ENCODE measurements at places on chromosomes 3 and 15.

DNA sequence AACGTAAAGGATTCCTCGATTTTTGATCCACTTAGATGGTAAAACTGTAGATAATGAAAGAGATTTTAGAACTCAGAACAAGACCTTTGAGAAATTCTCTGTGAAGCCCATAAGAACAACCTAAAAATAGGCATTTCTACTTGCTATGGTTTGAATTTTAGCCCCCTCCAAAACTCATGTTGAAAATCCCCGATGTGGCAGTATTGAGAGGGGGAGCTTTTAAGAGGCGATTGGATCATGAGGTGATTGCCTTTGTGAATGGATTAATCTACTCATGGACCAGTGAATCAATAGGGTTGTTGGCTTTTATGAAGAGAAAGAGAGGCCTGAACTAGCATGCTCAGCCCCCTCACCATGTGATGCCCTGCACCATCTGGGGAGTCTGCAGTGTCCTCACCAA lies 20.2 kb upstream of the AHSG start:
- no peak for DNase-seq

DNA sequence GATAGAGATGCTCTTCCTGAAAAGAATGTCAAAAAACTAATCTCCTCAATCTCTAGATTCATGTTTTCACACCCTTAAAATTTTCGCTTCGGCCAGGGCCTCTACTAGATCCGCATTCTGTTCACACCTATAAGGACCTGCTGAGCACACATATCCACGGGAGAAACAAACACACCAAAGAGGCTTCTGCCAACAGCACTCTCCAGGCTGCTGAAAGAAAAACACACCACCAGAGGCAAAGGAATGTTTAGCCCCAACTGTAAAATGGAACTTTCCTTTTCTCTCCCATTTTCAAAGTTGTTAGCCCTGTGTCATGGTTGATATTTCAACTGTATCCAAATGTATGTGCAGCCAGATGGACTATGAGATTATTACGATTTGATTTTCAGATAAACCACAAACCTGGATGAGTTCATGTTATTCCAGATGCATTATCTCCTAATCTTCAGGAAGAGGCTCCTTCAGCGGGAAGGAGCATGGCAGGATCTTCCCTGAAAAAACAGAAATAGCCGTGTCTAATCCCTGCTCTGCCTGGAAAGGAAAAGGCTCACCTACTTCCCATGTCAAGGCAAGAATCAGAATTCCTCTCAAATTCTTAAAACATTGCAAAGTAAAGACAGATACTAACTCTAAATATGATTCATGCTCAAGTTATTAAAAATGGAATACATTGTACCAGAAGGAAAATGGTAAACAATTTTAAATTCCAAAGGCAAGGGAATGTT lies 442.7 kb upstream of the NR2F2 start:
- DNase-seq: no peak

DNA sequence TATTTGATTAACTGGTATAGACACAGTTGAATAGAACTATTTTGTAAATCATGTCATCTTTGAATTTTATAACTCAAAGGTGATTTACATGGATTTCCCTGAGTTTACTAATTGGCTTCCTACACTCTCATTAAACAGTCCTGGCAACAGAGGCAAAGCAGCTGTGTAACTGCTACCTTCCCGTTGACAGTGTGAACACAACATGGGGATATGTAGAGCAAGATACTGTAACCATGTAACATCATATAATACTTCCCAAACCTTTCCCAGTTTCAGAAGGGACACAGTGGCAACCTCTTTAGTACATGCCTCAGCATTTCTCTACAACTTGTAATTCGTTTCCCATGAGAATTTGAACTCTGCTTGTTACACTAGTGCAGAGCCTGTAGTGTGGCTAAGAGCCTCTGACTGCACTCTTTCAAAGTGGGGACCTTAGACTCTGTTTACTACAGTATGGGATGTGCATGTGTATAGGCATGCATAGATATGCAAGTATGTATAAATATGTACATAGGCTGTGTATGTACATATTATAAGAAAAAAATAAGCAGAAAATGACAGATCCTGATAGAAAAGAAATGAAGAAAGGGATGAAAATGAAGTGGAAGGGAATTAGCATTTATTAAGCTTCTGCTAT lies 299.3 kb downstream of the SLC9A9 start:
- no peak for DNase-seq

DNA sequence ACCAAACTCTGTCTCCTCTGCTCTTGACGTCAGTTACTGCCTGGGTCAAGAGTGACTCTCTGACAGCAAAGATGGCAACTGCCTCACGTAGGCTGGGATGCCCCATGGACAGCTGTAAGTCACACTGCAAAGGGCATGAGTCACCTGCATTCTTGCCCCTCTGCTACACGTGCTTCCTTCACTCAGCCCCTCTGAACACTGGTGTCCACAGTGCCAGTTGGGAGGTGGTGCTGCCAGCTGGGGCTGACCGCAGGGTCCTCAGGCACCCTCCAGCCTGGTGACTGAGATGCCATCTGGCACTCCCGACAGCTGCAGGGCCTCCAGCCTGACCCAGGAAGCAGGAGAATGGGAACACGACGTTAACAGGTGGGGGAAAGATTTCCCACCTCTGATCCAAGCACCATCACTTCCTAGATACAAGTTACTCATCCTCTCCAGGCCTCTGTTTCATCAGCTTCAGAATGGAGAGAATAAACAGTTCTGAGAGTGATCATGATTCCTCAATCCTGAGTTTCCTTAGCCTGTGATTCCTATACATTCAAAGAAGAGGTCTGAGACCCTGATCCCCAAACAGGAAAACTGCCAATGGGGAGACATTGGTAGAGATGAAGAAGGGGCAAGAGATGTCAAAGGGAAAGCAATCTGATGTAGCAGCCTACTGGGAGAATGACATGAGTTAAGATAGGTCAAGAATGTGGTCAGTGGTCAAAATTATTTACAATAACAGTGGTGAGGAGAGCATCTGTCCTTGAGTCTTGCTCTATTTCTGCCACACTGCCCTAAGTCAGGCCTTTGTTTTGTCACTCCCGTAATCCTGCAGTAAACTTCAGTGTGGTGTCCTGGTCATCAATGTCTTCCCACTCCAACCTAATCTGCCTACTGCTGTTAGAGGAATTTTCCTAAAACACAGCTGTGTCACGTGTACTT lies 86.1 kb upstream of the BCL6 start:
- DNase-seq: no peak

DNA sequence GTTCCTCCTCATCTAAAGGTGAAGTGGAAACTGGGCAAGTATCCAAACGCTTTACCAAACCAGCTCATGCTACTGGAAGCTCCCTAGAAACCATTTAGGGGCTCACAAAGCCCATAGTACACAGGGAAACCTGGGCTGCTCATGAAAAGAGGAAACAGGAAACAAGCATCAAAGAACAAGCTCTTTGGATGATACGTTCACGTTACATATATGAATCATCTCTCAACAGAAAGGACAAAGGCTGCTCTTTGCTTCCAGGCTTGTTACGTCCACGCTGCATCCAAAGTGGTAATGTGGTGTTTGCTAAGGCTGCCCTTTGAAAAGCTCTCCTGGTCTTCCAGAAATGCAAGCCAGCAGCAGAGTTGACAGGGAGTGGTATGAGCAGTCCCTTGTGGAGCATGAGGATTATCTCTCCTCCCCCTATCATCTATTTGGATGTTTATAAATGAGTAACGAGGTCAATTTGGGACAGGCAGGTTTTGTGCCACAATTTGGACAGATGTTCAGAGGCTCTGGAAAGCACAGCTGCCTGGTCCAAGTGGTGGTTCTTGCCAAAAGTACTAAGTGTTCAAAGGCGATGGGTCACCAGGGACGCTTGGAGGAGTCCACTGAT lies 98.0 kb upstream of the RORA start:
- DNase-seq: no peak

DNA sequence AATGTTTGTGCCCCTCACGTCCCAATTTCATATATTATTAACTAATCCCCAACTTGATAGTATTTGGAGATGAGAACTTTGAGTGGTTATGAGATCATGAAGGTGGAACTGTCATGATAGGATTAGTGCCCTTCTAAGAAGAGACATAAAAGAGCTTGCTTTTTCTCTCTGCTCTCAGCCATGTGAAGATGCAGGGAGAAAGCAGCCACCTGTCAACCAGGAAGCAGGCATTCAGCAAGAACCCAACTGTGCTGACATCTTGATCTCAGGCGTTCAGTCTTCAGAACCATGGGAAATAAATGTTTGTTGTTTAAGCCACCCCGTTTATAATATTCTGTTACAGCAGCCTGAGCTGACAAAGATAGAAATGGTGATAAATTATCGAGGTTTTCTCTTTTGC lies 278.7 kb upstream of the KCNMB2 start:
- DNase-seq: no peak

DNA sequence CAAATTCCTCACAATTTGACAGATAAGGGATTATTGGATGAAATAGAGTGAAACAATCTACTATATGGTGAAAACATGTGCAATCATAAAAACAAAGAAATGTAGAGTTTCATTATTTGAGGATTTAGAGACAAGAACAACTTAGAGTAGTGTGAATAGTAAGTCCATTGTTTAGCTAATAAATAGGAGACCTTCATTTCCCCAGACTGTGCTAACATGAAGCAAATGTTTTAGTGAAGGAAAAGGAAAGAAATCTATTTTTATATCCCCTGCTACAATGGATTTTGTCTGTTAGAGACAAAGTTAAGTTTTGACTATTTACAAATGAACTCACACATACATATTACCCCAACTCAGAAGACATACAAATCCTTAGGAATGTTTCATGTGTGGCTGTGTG lies 77.8 kb downstream of the EFL1 start:
- no peak for DNase-seq

GRCh38 chr15:23422946-23423708 lies 23.9 kb downstream of the GOLGA6L2 start:
- DNase-seq: no peak

DNA sequence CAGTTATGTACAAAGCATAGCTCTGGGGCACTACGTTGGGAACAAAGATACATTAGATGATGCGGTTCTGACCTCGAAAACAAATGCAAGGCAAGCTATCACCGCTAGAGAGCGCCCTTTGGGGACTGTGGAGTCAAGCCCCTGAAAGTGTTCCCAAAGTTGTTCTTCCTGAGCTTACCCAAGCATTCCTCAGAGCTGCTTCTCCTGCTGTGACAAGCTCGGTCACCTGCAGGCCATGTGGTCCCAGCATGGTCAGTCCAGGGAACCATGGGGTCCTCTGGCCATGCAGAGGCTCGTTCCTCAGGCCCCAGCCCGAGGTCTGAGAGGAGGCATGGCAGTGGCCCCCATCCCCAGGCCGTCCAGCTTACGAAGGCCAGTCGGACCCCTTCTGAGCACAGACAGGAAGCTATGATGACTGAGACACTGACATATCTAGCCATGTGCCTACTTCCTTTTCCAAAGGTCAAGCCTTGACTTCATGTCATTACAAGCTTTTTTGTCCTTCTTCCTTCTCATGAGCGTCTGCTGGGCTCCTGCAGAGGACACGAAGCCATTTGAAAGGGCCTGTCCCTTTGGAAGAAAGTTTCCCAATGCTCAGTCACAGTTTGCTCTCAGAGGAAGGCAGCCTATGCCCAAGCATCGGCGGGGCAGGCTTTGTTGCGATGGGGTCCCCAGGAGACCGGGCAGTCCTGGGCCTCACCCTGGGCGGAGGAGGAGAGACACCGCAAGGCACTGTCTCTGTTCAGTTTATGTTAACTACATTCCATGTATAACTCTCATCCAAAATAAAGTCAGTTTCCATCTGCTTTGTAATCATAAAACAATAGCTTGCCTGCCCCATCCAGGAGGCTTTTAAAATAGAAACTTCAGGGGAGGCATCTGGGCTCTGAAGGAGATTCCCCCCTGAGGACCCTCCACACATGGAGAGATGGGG lies 79.3 kb downstream of the ATP10A start:
- DNase-seq: peak; percentile 25

DNA sequence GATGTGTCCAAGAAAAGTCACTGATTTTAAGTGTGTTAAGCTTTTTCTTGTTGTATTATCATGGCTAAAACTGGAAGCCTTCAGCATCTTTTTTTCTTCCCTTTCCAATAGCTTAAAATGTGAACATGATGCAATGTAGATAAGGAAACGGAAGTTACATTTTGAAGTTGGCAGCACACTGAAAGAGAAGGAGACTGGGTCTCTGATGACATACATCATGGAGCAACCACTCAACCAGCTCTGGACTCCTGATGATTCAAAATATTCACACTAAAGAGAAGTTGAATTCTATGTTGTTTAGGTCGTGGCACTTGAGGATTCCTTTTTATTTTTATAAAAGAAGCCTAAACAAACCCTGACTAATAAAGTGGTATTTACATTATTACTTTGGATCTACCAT lies 488.3 kb upstream of the ALCAM start:
- DNase-seq: no peak

Data from hematopoietic multipotent progenitor cell treated with erythropoietin and hydrocortisone succinate and interleukin-3 and kit ligand, for 8 days (in vitro differentiated cells).